ENCODE measurements at places on chromosomes 4 and X. TPM values are rescaled to one million over a fixed set of nuclear protein-coding genes. Genes with fewer than 3 reads are reported as not detected.
A peak's percentile ranks its signal among the peaks of the same experiment; 100 is the strongest.

The TMPRSS11D gene
- total RNA-seq = not detected

The EXOC1L gene
- total RNA-seq = not detected

The ARSD gene
- total RNA-seq = 4.9 TPM

The CSAG1 gene
- total RNA-seq = not detected

The NAA11 gene
- total RNA-seq = not detected

The ABLIM2 gene
- total RNA-seq = 0.52 TPM

The ADH7 gene
- total RNA-seq = not detected

GRCh38 chr4:26462874-26463273 is 27.4 kb downstream of the CCKAR start:
- DNase-seq = no peak

DNA sequence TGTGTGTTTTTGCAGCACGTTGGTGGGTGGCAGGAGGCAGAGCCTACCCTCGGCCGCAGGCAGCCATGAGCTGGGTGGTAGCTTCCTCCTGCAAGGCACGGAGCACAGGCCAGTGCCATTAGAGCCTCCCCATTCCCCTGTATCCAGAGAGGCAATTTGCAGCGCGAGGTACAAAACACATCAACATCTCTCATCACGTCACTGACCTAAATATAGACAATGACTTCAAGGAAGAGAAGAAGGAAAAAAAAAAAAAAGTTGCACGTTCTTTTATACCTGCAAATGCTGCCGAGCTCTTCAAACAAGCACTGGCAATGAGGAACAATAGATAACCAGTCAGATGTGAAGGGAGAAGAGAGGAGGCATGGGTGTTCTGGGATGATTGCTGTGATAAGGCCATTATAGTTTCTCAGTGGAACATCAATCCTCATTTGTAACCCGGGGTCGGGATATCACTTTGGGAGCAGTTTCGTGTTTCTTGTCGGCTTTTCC is 159.9 kb downstream of the MGST2 start:
- DNase-seq = no peak

DNA sequence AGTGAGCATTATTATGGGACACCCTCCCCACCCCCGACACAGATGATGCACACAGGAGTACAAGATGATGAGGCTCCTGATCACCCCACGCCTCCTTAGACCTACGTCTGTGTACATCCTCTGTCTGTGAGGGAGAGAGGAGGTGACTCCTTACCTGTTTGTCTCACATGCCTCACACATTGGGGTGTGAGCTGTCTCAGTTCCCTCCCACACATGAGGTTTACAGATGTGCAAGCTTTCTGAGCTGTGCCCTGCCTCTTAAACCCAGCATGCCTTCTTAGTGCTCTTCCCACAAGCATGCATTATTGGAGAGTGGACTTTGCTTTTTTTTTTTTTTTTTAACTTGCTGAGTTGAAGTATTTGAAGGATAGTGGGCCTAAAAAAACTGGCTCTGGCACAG is 76.7 kb downstream of the CLCN5 start:
- DNase-seq = no peak

DNA sequence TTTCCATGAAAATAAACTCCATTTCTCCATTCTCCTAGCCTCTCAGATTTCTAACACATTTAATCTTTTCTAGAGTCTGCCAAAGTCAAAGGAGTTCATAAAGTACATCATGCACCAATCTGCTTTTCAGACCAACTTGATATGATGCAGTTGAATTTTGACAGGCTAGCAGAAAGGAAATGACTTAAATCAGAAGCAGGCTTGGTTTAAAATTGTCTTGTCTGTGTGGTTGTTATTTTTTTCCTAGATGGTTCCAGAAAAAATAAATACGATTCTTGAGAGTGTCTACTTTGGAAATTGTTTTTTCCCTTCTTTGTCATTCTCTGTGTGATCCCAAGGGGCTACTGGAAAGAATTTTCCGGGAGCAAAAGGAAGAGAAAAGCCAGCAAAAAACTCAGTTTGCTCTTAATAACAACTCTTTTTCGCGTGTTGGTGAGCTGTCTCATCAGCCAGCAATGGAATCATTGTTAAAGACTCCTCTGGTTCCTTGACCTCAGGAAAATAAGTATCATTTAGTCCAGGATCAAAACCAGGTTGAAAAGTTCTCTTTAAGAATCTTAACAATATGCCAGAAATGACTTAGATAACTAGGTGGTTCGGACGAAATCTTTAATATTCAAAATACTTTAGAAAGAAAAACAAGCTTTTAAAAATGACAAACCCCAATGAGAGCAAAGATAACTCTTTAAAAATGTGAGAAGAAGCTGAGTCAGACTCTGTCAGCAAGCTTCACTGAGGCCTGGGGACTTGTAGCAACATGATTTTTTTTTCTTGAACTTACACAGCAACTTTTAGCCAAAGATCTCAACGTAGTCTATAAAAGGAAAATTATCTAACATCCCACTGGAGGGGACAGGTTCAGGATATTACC is 49.7 kb upstream of the GAB1 start:
- no peak for DNase-seq

DNA sequence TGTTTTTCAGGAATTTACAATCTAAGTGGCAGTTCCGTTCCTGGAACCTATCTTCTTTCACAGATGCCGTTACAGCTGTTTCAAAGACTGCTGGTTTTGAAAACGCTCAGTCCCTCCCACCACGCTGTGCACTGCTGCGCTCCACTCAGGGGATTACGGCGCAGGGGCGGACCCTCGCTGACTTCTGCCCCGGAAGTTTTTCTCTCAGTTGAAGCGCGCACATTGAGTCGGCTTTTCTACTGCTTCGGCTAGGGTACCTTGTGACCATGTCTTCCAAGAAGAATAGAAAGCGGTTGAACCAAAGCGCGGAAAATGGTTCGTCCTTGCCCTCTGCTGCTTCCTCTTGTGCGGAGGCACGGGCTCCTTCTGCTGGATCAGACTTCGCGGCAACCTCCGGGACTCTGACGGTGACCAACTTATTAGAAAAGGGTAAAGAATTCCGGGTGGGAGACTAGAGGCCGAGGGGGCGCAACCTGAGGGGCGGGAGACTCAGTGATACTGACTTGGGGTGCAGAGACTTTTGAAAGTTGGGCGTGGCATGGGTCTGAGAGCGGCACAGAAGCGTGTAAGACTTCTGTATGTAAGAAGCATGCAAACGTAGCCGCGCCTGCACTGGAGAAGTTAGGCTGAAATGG is 597 bp upstream of the NUDT6 start:
- DNase-seq = peak; percentile 94

DNA sequence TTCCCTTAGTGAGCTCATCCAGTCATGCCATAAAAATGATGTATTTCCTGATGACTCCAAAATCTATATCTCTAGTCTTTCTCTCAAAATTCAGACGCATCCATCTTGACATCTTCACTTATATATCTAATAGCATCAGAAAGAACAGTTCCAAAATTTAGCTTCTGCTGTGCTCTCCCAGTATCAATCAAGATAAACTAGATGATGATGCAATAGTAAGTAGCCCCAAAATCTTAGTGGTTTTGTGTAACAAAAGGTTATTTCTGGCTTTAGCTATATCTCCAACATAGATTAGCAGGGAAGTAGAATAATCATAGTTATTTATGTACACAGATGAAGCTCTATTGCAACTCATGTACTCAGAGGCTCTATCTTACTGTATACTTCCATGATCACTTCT is 382.5 kb upstream of the ADGRL3 start:
- DNase-seq = no peak

DNA sequence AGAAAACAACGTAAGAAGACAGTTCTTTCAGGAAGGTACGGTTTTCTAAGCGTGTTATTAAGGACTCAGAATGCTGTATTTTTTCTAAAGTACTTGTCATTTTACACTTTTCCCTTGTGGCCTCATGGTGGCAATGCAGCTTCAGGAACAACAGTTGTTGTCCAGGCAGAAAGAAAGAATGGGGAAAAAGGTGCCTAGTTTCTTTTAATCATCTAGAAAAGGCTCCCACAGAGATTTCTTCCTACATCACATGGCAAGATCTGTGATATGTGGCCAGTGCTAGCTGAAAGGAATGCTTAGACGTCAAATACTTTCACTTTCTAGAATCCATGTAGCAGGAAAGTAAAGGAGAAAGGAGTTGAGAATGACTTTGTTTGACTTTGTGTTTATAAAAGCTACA is 49.0 kb upstream of the TRAM1L1 start:
- DNase-seq = peak; percentile 70

- no peak for DNase-seq
Measured at GRCh38 chrX:16903274-16904022, 33.3 kb upstream of the RBBP7 start.

GRCh38 chrX:146090732-146091131 is 273.1 kb downstream of the SLITRK2 start:
- DNase-seq = no peak

DNA sequence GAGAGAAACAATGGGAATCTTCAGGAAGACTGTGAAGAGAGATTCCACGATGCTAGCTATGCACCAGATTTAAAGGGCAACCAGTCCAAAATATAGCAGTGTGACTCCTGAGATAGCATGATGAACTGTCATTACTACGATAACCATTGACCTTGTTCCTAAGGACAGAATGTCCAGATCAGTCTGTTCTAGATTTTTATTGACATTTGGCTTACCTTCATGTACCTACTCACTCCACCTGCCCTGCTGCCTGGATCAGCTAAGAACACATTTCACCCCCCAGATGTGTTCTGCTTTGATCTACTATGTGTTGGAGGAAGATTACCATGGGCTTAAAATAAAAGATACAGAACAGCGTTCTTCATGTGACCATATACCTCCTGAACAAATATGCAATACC is 50.1 kb downstream of the ELF2 start:
- DNase-seq = no peak

GRCh38 chr4:143437937-143438336 is 75.6 kb upstream of the SMARCA5 start:
- DNase-seq = no peak

DNA sequence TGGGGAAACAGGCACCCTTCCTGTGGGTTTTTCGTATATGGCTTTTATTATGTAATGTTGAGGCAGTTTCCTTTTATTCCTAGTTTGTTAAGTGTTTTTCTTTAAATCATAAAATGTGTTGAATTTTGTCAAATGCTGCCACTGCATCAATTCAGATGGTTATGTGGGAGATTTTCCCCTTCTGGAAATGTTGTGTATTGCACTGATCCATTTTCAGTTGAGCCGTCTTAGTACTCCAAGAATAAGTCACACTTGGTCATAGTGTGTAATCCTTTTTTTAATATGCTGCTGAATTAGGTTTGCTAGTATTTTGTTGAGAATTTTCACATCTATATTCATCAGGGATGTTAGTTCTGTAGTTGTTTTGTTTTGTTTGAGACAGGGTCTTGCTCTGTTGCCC is 9.5 kb upstream of the CTBP1 start:
- no peak for DNase-seq

DNA sequence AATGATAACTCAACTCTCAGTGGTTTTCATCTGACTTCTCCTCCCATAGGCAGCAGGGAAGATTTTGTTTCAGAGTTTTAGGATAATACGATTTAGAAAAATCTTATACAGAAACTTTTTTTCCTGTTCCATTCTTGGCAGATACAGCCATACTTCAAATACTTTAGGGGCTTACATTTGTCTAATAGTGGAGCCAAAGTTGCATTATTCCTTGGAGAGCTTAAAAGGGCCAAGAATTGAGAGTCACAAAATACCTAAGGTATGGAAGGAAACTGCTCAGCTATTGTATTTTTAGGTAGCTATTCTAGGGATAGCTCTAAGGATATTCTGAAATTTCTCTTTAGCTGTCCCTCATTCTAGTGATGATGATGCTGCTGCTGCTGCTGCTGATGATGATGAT is 132.9 kb upstream of the PTCHD1 start:
- no peak for DNase-seq

DNA sequence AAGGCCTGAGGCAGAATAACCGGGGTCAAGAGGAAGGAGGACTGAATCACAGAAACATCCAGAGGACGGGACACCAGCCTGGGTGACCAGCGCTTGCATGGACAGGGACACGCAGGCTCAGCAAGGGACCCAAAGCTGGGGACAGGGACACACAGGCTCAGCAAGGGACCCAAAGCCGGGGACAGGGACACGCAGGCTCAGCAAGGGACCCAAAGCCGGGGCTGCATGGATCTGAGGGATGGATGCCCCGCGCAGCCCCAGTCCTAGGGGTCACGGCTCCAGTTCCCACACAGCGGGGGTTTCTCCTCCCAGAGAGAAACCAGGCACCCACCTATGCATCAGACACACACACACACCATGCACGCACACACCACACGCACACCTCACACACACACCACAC is 32.5 kb downstream of the FAM53A start:
- no peak for DNase-seq

- peak; percentile 54 for DNase-seq
Measured at GRCh38 chrX:119989905-119990555, 46.5 kb upstream of the NKAP start.

GRCh38 chr4:122826553-122827257 is at the start of gene FGF2:
FGF2 (plus strand) TSS chr4:122826831; CDS start chr4:122827175, 344 bp downstream.
- peak; percentile 84 for DNase-seq

- DNase-seq = peak; percentile 53
Measured at GRCh38 chr4:129822701-129823100, 726.7 kb downstream of the C4orf33 start.

DNA sequence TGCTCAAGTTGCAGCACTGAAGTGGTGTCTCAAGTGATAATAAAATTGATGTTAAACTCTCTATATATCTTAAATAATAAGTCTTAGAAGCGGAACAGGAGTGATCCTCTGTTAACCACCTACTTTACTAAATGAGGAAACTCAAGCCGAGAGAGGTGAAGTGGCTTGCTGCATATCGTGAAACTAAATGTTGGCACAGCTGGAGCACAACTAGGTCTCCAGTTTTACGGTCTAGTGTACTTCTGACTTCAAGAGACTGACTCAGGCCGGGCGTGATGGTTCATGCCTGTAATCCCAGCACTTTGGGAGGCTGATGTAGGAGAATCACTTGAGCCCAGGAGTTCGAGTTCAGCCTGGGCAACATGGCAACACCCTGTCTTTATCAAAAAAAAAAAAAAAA is 35.5 kb upstream of the PLS3 start:
- DNase-seq = no peak

- DNase-seq = peak; percentile 61
Measured at GRCh38 chr4:84927428-84927827, 39.1 kb downstream of the WDFY3 start.

- DNase-seq = no peak
Measured at GRCh38 chr4:137387924-137388323, 144.4 kb downstream of the PCDH18 start.

GRCh38 chr4:1810765-1811164 is 17.7 kb downstream of the FGFR3 start:
- no peak for DNase-seq

- no peak for DNase-seq
Measured at GRCh38 chr4:158998624-158999023, 104.3 kb upstream of the RAPGEF2 start.

DNA sequence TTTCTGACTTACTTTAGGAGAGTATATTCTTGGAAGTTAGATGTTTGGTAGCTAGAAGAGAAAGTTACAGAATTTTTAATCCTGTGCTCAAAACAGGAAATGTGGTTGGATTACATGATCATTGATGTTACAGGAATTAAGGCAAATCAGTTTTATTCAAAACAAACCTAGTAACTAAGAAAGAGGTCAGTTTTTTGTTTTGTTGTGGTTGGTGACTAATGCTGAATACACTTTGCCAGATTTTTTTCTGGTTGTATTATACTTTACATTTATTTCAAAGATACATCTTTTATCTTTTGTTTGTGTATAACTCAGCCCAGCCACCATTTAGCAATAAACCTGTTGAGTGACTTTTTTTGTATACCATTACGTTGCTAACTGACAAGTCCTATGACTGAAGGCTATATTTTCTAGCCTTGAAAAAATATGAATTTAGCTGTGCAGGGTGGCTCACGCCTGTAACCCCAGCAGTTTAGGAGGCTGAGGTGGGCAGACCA is 116.7 kb downstream of the KLHL8 start:
- DNase-seq = no peak

GRCh38 chrX:38538134-38538533 is 23.2 kb upstream of the TSPAN7 start:
- no peak for DNase-seq

- DNase-seq = no peak
Measured at GRCh38 chr4:150379454-150379853, 202.5 kb upstream of the MAB21L2 start.
